ENCODE measurements at places on chromosomes 12 and 14.

DNA sequence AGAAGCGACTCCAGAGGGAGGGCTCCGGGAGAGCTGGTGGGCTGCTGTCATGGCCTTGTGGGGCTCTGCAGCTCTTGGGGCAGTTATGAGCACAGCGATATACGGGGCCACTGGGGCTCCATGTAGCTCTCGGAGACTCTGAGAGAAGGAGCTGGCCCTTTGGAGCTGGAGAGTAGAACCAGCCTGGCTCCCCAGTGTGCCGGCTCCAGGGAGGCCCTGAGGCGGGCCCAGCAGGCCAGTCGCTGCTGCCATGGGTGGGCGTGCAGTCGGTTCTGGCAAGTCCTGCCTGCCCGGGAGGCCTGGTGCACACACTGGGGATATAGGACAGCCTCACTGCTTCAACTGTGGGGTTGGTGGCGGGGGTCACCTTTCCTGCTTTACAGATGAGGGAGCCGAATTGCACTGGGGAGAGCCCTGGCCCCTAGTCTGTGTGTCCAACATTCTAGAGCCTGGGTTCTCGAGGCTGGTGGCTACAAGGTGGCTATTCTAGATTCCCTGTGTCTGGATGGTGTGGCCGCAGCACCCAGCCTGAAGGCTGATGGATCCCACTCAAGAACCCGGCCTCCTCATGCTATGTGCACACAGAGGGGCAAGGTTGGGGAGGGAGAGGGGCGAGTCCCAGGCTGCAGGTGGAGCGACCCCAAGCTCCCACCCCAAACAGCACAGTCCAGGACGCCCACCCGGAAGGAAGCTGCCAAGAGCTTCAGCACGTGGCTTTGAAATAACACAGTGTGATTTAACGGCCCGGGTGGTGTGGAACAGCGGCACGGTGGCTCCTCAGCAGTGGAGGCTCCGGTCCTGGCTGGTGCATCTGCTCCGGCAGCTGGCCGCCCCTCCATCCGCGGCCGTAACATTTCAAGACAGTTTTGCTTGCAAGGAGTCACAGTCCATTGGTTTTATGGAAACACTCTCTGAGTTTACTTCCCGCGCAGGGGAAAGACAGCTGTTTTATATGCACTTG lies 188.3 kb upstream of the C14orf180 start:
- no peak for DNase-seq

DNA sequence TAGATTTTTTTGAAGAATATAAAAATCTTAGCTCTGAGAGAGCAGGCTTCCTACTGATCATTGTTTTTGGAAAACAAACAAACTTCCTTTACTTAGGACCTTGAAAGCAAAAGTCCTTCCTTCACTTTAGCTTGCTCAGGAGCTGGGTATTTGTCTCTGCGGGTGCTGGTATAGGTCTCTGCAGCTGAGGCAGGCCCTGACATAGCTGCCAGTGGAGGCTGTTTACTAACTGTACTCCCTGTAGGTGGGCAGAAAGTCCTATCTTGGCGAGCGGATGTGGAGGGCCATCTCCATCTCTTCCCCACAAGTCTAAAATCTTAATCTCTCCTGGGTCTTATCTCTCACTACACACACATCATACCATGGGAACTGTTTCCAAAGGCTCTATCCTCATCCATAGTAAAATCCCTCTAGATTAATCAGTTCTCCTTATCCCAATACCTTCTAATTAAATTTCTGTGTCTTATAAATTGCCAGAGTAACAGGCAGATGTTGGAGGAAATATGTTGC lies 4.1 kb upstream of the MIA2 start:
- no peak for DNase-seq

GRCh38 chr14:49920935-49921334 lies 28.1 kb downstream of the ARF6 start:
- no peak for DNase-seq

DNA sequence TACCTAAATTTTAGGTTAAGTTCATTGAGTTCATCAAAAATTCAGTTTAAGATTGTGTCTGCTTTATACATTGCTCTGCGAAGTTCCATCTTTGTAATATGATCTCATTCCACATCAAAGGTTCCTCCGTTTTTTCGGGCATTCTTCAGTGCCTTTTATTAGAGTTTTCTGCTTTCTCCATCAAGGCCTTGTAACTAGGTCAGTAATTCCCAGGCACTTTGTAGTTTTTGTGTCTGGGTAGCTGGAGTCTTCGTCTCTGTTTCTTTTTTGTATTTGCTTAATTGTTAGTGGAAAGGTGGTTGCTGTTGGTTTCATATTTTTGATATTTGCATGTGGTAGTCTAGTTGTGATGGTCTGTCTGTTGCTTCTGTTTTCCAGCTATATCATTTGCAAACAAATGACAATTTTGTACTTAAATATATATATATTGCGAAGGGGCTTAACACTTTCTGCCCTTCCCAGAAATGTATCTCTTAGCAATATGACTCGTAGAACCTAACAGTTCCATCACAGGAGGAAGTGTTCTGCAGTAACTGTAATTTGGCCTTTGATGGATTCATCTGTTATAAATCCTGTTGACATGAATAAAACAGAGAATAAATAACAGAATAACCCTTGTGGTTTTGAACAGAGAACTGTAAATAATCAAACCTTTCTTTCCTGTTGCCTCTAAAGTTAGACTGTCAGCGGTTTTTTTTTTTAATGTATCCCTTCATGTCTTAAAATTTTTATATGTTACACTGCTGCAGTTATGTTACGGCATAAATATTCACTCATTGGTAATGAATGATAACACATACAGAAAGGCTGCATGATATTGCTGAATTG lies 88.4 kb upstream of the DYNC1H1 start:
- DNase-seq: no peak

- no peak for DNase-seq
Measured at GRCh38 chr14:80549141-80549540, 337.8 kb upstream of the DIO2 start.

GRCh38 chr14:55121628-55122439 lies 7.2 kb upstream of the LGALS3 start:
- DNase-seq: no peak

- DNase-seq: no peak
Measured at GRCh38 chr12:131189781-131190180, 236.1 kb downstream of the ADGRD1 start.

DNA sequence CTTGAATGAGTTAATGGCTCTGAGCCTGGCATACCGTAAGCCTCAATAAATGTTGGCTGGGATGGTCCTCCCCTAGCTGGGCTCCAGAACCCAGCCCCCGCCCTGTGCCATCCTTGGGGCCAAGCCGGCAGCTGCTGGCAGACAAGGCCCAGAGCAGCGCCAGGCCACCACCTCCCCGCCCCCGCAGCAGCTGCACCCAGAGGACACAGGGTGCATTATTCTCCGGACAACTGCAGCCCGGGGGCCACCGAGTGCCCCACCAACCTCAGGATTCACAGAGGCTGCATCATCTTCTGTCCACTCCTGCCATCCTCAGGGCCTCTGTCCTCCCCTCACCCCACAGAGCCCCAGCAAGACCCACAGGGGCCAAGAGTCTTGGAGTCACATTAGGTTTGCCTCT lies 92.7 kb downstream of the NCOR2 start:
- no peak for DNase-seq

DNA sequence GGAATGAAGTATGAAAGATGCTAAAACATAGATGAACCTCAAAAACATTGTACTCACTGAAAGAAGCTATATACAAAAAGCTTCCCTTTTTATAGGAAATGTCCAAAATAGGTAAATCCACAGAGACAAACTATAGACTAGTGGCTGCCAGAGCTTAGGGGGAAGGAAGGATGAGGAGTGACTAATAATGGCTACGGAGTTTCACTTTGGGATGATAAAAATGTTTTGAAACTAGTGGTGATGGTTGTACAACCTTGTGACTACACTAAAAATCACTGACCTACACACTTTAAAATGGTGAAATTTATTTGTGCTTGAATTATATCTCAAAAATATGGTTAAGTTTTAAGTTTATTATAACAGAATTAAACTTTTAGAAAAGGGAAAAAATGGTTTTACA lies 37.1 kb upstream of the AMN1 start:
- DNase-seq: no peak

- DNase-seq: no peak
Measured at GRCh38 chr12:74586251-74586650, 48.6 kb downstream of the ATXN7L3B start.

DNA sequence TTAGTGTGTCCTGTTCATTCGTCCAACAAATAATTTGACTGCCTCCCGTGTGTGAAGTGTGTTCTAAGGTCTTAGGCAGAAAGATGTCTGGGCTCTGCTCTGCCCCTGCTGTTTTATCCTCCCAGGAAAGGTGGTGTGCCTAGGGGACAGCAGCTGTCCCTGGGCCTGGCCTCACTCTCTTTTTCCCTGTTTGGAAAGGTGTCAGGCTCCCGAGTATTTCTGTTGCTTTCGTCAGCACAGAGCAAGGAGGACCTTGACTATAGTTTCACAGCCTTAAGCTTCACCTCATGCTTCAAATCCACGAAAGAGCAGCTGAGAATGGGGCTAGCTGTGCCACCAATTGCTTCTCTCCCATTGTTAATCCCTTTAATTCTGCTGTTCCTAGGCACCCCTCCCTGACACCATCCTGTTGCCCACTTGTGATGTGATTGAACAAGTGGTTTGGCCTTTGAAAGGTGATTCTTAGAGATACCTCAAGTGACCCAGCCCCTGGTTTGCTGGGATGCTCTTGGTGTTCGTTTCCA lies 54.2 kb downstream of the TGFB3 start:
- no peak for DNase-seq

DNA sequence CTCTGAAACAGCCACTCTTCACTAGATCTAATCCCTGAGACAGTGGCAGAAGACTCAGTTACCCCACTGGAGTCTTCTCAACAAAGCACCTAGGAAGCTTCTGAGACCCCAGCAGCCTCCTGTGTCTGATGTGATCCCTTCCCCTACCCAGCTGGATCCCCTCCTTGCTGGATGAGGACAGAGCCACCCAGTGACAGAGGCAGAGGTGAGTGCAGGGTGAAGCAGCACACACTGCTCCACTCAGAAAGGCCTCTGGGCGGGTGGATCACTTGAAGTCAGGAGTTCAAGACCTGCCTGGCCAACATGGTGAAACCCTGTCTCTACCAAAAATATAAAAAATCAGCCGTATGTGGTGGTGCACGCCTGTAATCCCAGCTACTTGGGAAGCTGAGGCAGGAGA lies 2.7 kb downstream of the SPRYD3 start:
- DNase-seq: no peak
